Activated naive CD4-positive, alpha-beta T cell treated with anti-CD3 and anti-CD28 coated beads, Interleukin-2, amount 50 U/mL, for 72 hours (primary cell): ENCODE measurements at places on chromosomes 3 and 15. TPM values are rescaled to one million over a fixed set of nuclear protein-coding genes. Genes with fewer than 3 reads are reported as not detected.

The GRIP2 gene
- total RNA-seq = not detected

The POPDC2 gene
- 1.9 TPM for total RNA-seq

The ARGFX gene
- total RNA-seq = not detected

The PLD1 gene
- total RNA-seq = 0.32 TPM

The ARHGEF26 gene
- total RNA-seq = 0.19 TPM

The RBP2 gene
- total RNA-seq = not detected

The SLC28A1 gene
- total RNA-seq = 0.30 TPM

The CKMT1B gene
- 0.34 TPM for total RNA-seq

The GPR62 gene
- total RNA-seq = not detected

The ZDHHC3 gene
- total RNA-seq = 40.5 TPM

The FILIP1L gene
- total RNA-seq = 0.09 TPM

The CFAP100 gene
- not detected for total RNA-seq

The FMN1 gene
- total RNA-seq = 4.5 TPM

The PLSCR2 gene
- not detected for total RNA-seq

The CFAP44 gene
- 10.2 TPM for total RNA-seq

The SCN10A gene
- total RNA-seq = not detected

The PRTG gene
- total RNA-seq = not detected

The PIGZ gene
- total RNA-seq = 1.1 TPM

The PLAAT1 gene
- total RNA-seq = not detected

The TRAT1 gene
- 11.8 TPM for total RNA-seq

The NEO1 gene
- 5.2 TPM for total RNA-seq

The ACSBG1 gene
- total RNA-seq = not detected

The THPO gene
- not detected for total RNA-seq

The SPATA12 gene
- not detected for total RNA-seq

The ILDR1 gene
- not detected for total RNA-seq

The KBTBD12 gene
- not detected for total RNA-seq

The STRA6 gene
- total RNA-seq = not detected

The LSAMP gene
- total RNA-seq = not detected

The ALDH1A3 gene
- not detected for total RNA-seq

The GATA2 gene
- 1.4 TPM for total RNA-seq

The ARNT2 gene
- not detected for total RNA-seq

The MEX3B gene
- 1.5 TPM for total RNA-seq

The ATP8B4 gene
- total RNA-seq = 10.4 TPM

The ANKRD63 gene
- not detected for total RNA-seq

The CACNA1D gene
- not detected for total RNA-seq

The CHRFAM7A gene
- not detected for total RNA-seq

The LIPC gene
- 0.98 TPM for total RNA-seq

The SCAANT1 gene
- not detected for total RNA-seq

The FETUB gene
- not detected for total RNA-seq

The KY gene
- not detected for total RNA-seq

The HTR3E gene
- total RNA-seq = not detected

The WDR93 gene
- total RNA-seq = not detected

The MRAS gene
- 1.5 TPM for total RNA-seq

The MEIS2 gene
- total RNA-seq = 0.16 TPM

The HRG gene
- total RNA-seq = not detected

The AADACL2 gene
- not detected for total RNA-seq

The CCR8 gene
- 0.53 TPM for total RNA-seq

The GOLGA8M gene
- 1.3 TPM for total RNA-seq

The FBXW12 gene
- total RNA-seq = not detected

The RAB6B gene
- total RNA-seq = 0.16 TPM

The LIPH gene
- not detected for total RNA-seq

The AGTR1 gene
- not detected for total RNA-seq

The RAD18 gene
- 69.2 TPM for total RNA-seq

The SLC35A5 gene
- 17.4 TPM for total RNA-seq

The CDCP1 gene
- 1.5 TPM for total RNA-seq

The CPLX3 gene
- not detected for total RNA-seq

The ACAN gene
- not detected for total RNA-seq
